ENCODE measurements at places on chromosomes 16 and 17.

- DNase-seq, result peak; percentile 95
Measured at GRCh38 chr17:19744922-19745757, 3.0 kb downstream of the ALDH3A1 start.

DNA sequence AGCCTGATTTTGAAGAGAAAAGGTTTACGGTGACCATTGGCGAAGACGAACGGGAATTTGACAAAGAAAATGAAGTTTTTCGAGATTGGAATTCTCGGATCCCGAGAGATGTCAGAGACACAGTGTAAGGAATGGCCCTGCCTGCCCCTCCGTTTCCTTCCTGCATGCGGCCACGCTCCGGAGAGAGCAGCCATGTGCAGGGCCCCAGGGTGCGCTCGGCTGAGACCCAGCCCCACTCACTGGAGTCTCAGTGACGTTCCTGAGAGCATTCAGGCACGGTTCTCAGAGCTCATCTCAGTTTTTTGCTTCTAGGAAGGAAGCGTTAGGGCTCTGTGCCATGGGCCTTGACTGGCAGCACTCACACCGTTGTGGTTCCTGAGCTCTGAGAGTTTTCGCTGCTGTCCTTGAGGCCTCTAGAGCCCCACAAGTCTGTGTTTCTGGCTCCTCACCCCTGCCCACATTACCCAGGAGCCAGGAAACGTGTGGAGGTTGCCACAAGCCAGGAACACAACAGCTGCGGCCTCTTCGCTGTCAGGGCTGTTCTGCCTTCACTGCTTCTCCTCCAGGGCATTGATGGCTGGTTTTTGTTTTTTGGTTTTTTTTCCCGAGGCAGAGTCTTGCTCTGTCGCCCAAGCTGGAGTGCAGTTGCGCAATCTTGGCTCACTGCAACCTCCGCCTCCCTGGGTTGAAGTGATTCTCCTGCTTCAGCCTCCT lies 29.8 kb downstream of the ZC3H18 start:
- no peak for DNase-seq

DNA sequence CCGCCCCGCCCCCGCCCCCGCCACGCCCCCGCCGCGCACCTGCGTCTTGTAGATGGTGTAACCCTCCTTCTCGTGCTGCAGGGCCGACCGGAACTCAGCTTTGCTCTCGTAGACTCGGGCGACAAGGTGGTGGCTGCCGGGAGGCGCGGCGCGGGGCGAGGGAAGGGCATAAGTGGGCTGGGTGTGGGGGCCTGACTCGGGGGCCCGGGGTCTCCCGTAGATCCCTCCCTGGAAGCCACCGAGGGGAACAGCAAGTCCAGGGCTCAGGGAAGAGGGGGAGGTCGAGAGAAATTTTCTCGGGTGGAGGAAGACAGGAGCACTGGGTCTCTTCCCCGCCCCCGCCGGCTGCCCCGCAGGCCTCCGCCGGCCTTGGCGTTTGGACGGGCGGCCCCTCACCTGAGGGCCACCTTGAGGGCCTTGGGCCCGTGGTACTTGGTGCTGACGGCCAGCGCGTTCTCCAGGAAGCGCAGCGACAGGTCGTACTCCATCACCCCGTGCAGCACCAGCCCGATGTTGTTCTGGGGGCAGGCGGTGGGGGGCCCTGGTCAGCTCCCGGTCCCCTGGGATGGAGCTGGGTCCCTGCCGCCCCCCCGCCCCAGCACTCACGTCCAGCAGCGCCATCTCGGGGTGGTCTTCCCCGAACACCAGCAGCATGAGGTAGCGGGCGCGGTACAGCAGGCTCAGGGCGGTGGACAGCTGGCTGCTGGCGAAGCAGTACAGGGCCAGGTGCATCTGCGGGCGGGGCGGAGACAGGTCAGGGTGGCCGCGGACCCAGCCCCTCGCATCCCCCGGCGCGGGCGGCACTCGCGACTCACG lies 19.4 kb downstream of the CLUH start:
- DNase-seq, result no peak

- DNase-seq, result no peak
Measured at GRCh38 chr16:12157517-12158093, 181.1 kb downstream of the SNX29 start.

- no peak for DNase-seq
Measured at GRCh38 chr16:11157143-11157542, 98.9 kb downstream of the SOCS1 start.

DNA sequence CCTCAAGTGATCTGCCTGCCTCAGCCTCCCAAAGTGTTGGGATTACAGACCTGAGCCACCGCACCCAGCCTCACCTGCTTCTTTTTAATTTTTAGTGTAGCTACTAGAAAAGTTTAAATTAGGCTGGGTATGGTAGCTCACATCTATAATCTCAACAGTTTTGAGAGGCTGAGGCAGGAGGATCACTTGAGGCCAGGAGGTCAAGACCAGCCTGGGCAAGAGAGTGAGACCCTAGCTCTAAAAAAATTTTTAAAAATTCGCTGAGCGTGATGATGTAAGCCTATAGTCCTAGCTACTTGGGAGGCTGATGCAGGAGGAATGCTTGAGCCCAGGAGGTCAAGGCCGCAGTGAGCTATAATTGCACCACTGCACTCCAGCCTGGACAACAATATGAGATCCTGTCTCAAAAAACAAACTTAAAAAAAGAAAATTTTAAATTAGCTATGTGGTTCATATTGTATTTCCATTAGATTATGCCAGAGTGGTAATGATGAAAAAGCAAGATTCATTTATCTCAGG lies 34.9 kb downstream of the TXNDC11 start:
- DNase-seq, result no peak

GRCh38 chr17:9200699-9201359 lies 179.5 kb downstream of the NTN1 start:
- DNase-seq, result no peak

DNA sequence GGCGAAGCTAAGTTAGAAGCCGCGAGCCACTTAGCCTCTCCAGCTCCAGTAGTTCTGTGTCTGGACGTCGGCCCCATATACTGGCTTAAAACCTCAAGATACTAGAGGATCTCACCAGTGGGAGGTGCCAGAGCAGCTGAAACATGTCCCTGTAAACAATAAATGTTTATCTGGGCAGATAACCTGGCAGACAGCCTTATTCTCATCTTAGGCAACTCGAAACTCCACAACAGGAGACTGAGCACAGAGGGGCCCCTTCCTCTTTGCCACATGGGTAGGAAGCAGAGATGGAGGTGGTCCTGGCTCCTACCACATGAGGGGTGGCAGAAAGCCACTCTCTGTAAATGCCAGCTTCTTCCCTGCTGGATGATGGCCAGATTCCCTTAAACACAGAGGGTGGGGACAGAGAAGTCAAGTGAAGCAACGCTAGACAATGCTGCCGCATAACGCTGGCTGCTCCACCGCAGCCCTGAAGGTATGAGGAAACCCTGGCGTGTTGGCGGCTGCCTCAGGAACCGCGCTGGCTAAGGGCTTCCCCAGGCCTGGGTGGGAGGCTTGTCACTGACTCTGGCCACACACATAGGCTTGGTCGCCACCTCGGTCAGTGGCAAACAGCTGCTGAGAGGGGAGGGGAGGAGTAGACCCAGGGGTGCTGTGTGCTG lies 67.9 kb downstream of the HIC1 start:
- DNase-seq, result no peak

DNA sequence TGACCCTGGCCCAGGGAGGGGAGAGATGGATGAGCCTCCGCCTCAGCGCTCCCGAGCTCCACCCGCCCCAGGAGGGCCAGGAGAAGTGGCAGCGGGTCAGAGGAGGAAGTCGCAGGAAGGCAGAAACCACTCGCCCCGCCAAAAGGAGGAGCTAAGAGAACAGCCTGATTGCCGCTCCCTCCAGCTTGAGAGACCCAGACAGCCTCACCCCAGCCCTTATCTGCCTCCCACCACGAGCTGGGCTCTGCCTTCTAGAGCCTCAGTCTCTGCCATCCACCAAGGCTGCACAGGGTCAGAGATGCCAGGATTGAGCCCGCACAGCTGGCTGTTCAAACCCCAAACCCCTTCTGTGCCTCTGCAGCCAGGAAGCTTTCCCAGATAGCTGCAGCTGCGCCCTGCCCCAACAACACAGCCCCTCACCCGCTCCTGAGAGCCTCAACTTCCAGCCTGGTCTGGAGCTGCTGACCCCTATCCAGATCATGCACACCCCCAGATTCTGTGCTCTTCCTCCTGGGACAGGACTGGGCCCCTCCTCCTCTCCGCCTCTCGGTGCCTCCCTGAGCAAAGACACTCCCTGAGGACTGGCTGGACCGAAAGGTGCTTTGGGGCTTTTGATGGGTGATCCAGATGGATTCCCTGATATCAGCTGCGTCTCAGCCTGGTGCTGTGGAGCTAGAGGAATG lies 1.0 kb upstream of the ATP2A3 start:
- peak; percentile 86 for DNase-seq

DNA sequence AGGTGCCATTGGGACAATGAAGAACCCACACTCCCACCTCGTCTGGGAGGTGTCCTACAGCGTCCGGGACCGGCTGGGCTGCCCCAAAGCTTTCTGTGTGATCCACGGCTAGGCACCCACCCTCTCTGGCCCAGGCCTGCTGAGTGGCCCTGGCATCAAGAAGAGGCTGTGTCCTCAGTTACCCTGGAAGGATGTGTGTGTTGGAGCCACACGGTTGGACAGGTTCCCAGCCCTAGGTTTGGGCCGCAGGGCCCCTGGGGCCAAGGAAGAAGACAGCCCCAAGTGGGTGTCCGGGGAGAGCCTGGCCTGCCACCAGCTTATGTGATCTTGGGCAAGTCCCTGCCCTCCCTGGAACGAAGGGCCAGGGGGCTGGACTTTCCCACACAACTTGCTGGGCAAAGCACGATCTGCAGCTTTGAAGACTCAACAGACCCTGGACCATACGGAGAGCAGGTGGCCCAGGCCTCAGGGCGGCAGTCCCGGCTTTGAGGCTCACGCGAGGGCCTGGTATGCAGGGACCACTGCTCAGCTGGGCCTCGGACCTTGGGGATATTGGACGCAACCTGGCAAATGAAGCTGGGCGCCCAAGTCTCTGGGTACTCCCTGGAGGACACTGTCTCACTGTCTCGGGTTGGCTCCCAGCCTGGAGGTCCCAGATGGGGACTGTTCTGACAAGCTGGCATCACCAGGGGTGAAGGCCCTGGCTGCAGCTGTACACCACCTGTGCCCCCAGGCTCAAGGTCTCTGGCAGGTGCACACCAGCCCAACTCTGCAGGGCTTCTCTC lies 17.5 kb downstream of the MYBBP1A start:
- DNase-seq, result no peak

GRCh38 chr17:36999471-36999870 lies 50.7 kb downstream of the AATF start:
- no peak for DNase-seq

DNA sequence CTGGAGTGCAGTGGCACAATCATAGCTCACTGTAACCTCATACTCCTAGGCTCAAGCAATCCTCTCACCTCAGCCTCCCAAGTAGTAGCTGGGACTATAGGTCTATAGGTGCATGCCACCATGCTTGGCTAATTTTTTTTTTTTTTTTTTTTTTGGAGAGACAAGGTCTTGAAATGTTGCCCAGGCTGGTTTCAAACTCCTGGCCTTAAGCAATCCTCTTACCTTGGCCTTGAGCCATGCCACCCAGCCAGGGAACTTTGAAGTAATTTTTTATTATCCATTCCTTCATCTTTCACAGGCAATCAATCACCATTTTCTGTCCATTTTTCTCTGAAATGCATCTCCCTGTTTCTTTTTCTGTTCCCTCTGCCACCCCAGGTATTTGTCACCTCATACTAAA lies 6.3 kb upstream of the PSMD7 start:
- no peak for DNase-seq
